Activated naive CD4-positive, alpha-beta T cell treated with anti-CD3 and anti-CD28 coated beads, Interleukin-2, amount 50 U/mL, for 72 hours (primary cell): ENCODE measurements at places on chromosomes 4 and X.

GRCh38 chr4:17719106-17719505 is 62.3 kb downstream of the FAM184B start:
- DNase-seq, result no peak

GRCh38 chrX:148629434-148629833 is 129.0 kb downstream of the AFF2 start:
- no peak for DNase-seq

- no peak for DNase-seq
These were observed 120.4 kb upstream of the STX18 start for GRCh38 chr4:4662230-4662629.

- no peak for DNase-seq
These were observed 343.6 kb downstream of the ARHGAP10 start for GRCh38 chr4:148075438-148075837.

GRCh38 chr4:22744478-22745062 is 51.8 kb downstream of the GBA3 start:
- no peak for DNase-seq

DNA sequence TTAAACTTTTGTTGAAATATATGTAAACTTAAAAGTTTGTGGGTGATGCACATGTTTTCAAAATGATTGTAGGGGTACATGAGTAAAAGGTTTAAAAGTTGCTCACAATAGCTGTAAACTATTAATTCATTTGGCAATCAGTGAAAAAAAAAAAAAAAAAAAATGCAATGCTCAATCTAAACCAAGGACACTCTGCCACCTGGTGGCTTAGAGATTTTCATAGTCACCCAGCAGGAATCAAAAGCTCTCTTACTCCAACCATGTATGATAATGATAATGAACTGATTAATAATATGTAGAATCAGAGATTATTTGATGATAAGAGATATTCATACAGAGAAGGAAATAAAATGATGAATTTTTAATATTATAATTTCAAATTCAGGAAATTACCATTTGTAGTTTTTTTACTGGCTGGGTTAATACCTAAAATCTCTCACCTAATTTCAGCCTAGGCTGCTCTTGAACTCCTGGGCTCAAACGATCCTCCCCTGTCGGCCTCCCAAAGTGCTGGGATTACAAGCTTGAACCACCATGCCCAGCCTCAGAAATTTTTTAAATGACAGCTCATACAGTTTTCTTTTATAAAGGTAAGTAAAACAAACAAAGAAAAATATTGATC is 46.9 kb upstream of the SLC25A4 start:
- DNase-seq, result no peak

DNA sequence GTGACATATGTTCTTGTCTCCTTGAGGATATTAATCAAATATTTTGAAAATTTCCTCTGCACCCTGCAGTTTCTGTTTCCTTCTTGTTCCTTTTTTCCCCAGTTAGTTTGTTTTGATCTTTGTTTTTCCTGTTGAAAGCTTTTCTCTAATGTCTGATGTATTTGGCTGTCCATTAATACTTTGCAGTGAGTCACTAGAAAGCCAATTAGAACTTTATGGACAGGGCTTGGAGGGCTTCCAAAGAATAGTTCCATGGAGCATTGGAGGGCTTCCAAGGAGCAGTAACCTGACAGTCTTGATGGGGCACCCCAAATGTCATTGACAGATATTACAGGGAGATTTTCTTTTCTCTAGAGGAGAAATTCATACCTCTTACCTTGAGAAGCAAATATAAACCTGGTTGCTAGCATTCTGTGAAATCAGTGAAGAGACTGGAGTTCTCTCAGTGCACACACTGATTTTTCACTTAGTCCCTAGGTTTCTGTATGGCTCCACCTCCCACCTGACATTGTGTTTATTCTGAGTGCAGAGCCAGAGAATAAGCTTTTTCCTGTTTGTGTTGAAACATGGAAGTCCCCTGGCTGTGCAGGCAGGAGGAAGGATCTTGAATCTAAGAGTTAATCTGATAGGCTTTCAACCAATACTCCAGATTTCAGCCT is 26.5 kb downstream of the SPARCL1 start:
- no peak for DNase-seq

- DNase-seq, result no peak
These were observed 57.2 kb downstream of the FNIP2 start for GRCh38 chr4:158826057-158826456.

DNA sequence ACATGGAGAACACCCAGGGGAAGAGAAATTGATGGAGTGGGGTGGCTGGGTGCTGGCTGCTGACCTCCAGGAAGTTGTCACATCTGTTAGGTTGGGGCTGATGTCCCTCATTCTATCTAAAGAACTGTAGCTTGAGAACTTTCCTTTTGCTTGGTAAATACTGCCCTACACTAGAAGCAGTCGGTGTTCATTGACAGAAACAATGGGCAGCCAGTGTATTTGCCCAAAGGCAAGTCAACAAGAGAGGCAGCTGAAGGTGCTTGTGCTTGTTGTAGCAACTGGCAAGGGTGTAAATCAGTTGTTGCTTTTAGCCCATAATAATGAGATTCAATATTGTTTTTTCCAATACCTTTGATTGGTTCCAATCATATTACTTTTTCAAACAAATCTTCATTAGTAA is 956 bp downstream of the TMEM154 start:
- no peak for DNase-seq

GRCh38 chr4:184421533-184422155 is 52.7 kb downstream of the IRF2 start:
- peak; percentile 18 for DNase-seq

GRCh38 chrX:153463031-153463430 is 7.3 kb downstream of the HAUS7 start:
- DNase-seq, result no peak

DNA sequence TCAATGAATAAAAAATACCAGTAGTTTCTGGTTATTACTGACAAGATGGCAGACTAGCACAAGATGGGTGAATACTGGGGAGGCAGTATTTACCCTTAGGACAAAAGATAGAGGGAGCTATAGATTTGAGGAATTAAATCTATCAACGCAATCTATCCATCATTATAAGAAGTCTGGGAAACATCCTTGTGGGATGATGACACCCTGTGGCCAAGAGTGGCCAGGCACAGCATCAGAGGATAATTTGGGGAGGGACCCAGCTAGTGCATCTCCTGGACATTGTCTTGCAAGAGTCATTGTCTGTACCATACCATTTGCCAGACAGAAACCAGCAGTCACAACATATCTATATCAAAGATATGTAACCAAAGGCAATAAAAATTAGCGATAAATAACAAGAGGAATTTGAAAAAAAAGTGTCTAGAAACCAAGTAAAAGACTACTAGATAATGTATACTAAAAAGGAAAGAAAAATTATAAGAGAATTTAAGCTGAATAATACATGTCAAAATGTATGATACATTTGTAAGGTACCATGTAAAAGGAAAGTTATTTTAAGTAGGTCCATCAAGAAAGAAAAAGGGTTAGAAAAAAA is 22.9 kb downstream of the KCTD8 start:
- DNase-seq, result no peak

DNA sequence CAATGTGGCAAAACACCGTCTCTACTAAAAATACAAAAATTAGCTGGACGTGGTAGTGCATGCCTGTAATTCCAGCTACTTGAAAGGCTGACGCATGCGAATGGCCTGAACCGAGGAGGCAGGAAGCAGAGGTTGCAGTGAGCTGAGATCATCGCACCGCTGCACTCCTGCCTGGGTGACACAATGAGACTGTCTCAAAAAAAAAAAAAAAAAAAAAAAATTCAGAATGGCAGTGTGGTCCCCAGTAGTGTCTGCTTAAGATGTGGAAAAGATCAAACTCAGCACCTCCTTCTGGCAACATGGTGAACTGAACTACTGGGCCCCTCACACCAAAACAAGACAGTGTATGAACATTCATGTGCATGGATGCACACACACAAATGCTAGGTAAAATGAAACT is 32.2 kb downstream of the SMS start:
- no peak for DNase-seq

DNA sequence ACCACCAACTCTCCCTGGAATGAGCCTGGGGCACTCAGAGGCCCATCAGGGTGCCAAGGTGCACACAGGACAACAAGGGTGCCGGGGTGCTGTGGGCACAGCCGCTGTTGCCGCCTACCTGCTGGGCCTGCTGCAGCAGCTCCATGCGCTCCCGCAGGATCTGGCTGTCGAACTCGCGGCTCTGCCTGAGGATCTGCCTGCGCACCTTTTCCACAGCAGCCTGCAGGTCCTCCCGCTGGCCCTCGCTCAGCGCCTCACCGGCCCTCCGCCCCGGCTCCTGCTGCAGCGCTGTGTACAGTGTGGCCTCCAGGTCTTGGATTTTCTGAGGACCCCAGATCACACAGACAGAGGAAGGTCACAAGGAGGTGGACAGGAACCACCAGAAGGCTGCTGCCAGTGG is 17.6 kb upstream of the C4orf50 start:
- DNase-seq, result no peak

DNA sequence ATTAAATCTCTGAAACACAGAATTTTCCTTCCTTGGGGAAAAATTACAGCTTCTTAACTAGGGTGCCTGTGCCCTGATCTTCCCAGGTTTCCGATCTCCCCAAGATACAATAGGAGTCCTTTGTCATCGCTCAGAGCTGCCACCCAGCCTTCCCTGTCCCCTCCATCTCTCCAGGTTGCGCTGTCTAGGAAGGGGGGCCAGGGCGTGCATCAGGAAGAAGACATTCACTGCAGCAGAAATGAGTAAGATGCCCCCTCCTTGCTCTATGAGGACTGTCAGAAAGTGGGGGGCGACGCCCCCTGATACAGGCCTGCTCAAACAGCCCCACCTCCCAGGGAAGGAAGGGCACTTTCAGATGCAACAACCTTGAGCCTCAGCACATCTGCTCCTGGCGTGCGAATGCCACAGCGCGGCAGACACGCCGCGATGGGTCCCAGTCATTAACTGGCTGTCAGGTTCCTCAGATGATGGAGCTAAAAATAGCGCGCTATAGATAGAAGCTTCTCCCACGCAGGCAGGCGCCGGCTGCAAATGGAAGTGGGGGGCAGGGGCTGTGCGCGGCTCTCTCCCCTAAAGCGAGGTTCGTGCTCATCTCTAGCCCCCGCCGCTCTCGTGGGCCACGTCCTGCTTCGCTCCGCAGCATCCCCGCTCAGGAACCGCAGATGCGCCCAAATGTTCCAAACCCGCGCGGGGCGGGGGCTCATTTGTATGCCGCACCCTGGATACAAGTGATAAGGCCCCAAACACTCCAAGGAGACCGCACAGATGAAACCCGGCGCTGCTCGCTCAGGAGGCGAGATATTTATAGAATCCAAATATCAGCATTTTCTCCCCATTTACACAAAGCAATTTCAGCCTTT is 57.6 kb upstream of the LGI2 start:
- peak; percentile 11 for DNase-seq

DNA sequence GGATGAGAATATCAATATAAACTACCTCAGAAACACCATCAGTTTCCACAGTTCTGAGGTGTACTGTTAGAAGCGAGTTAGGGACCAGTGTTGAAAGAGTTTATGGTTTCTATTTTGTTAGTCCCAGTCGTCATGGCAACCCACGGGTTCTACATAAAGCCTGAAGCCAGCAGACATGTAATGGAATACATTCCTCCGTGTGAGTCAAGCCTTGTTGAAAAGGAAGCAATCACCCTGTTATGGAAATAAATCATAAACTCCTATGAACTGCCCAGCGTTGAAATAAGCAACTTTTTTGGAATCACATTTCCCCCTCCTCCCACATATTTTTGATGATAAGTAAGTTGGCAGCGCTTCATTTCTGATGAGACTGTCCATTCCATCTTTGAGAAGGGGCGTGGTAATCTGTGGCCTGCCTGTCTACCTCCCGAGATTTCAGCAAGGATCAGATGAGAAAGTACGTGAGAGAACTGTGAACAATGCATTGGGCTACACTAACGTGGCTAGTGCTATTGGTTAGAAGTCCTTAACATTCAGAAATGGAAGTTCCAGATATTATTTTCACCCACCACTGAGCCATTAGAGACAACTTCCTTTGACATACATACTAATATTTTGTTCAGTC is 40.4 kb upstream of the PDHA1 start:
- no peak for DNase-seq

GRCh38 chrX:143633461-143634308 is 2.2 kb downstream of the SLITRK4 start:
- no peak for DNase-seq

- DNase-seq, result no peak
These were observed 21.8 kb downstream of the WDR1 start for GRCh38 chr4:10094841-10095240.
